ENCODE measurements at places on chromosomes 2 and 18. TPM values are rescaled to one million over a fixed set of nuclear protein-coding genes. Genes with fewer than 3 reads are reported as not detected.

GRCh38 chr18:58254873-58255511 lies 211.0 kb downstream of the NEDD4L start:
- DNase-seq = no peak

GRCh38 chr2:153478289-153479261 lies at the start of gene RPRM:
Gene RPRM (minus strand): TSS chr2:153478762. CDS start chr2:153478565, 197 bp downstream.
- DNase-seq = peak; percentile 68

GRCh38 chr2:152761214-152761613 lies 42.8 kb downstream of the ARL6IP6 start:
- no peak for DNase-seq

- DNase-seq = no peak
Measured at GRCh38 chr2:239150125-239151011, 250.5 kb downstream of the HDAC4 start.

GRCh38 chr2:10064932-10065772 lies 15.1 kb downstream of the CYS1 start:
- DNase-seq = no peak

DNA sequence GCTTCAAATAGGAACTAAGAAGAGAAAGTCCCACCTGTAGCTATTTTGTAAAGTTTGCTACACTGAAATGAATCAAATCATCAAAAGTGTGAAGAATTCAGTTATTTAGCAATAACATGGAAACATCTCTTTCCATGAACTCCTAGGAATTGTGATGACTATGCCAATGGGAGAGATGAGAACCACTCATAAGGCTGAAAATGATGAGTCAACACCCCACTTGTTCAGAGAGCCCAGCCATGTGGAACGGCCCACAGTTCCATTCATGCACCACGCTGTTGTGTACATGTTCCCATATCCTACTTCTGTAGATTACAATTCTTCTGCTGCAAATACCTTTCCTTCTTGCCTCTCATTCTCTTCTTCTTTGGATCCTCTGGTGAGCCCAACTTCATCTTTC lies 645.5 kb upstream of the ID2 start:
- DNase-seq = no peak

DNA sequence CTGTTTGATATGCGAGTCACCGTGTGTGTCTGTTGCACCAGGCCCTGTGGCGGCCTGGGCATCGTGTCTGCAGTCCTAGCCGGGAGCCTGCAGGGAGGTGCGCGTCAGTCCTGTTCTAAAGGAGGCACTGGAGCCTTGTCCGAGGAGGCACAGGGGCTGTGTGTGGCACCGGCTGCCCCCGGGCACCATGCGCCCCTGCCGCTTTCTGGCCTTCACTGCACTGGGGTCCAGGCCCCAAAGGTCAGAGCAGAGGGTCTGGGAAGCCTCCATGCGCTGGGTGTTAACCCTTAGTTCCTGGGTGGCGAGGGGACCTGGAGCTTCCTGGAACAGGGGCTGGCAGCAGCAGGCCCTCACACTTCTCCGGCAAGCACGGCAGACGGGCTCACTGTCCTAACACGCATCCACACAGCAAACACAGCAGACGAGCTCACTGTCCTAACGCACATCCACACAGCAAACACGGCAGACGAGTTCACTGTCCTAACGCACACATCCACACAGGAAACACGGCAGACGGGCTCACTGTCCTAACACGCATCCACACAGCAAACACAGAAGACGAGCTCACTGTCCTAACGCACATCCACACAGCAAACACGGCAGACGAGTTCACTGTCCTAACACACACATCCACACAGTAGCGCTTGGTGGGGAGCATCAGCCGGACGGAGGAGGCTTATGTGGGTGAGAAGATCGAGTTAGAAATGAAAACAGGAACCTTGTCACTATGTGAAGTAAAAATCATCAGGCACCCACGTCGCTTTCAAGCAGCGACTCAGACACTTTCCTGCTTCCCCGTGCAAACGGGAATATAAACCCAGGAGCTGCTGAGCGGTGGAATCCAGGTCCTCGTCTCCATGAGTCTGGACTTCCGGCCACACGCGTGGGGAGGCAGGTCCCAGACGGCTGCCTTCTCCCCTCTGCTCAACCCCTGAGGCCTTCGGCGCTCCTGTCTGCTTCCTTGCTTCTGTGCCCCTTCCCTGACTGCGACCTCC lies 65.3 kb downstream of the TPO start:
- DNase-seq = no peak

- DNase-seq = no peak
Measured at GRCh38 chr2:136029149-136029548, 43.7 kb upstream of the DARS1 start.

- DNase-seq = no peak
Measured at GRCh38 chr2:105187531-105187930, 54.0 kb upstream of the GPR45 start.

DNA sequence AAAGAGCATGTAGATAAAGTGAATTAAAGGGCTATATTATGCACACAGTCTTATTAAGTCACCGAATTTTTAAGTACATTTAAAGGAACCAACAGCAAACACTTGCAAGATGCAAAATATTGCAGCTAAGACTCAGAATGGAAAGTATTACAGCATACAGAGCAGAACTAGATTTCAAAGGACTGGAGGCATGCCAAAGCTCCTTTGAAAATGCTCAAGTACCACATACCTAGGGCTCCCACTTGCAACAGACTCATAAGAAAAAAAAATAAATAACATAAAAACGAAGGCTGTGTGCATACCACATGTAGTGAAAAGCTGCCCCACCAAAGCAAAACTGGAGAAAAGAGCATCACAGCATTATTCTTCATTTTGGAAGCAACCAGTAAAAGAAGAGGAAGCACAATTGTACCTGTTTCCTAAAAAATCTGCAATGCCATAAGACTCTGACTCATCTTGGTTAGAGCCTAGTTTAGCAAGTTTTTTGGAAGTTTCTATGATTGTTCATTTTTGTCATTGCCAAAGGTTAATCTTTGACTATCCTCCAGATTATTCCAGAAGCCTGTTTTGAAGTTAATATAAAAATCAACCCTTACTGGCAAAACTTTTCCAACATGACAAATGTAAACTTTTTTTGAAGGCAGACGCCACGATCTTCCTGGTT lies 306.0 kb upstream of the COL3A1 start:
- DNase-seq = no peak

DNA sequence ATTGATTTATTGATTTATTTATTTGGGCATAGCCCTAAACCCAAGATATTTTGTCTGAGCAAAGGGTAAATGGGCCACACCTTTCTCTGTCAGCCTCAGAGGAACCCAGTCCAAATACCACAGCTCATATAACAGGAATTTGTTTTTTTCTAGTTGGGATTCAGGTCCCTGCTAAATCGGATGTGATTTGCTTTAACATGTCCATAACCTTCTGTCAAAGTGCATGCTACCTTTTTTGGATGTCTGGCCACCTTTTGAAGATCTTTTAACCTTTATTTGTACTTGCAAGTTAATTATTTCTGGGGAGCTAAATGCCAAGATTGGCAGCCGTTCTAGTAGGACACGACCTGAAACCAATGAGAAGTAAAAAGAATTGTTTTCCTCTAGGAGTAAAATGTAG lies 303.2 kb upstream of the UBE2E3 start:
- DNase-seq = no peak

DNA sequence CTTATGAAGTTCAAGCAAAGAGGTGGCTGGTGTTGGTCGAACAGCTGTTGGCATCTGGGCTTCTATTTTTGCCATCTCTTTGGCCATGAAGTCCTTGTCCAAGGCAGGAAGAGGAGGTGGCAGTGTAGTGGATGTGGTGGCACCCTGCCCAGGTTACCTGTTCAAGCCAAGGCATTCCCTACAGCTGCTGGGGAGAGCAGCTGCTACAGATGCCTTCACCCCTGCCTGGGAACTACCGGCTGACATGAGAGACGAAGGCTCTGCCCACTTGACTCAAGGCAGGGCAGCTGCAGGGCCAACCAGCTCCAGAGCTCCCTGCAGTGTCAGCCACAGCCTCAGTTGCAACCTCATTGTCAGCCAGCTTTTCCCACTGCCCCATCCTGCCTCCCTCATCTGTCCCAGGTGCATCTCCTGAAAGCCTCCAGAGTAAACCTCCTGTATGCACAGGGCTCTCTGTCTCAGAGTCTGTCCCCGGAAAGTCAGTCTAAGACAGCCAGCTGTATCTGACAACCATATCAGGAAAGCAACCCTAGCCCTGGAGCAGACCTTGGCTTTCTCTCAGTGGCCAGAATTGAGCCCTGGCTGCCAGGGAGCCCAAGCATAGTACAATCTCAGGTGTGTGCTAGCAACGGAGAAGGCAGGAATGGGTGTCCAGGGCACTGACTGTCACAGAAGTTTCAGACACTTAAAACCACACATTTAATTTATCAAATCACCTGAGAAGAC lies 115.9 kb downstream of the RPIA start:
- no peak for DNase-seq

GRCh38 chr18:8865934-8866333 lies 160.6 kb downstream of the MTCL1 start:
- DNase-seq = no peak

DNA sequence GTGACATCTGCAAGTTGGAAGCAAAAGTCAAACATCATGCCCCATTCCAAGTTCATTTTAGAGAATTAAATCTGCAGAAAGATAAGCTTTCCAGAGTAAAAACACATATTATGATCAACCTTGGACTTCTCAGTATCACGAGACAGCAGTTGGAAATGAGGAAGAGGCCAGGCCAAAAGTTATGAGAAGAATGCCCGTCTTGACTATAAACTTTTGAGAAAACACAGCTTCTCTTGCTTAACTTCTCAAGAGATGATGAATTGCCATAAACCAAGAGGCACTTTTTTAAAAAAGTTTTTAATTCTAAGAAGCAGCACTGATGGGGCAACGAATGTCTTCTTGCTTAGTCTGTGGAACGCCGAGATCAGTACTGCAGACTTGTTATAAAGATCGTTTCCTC lies 52.6 kb upstream of the NFU1 start:
- no peak for DNase-seq

DNA sequence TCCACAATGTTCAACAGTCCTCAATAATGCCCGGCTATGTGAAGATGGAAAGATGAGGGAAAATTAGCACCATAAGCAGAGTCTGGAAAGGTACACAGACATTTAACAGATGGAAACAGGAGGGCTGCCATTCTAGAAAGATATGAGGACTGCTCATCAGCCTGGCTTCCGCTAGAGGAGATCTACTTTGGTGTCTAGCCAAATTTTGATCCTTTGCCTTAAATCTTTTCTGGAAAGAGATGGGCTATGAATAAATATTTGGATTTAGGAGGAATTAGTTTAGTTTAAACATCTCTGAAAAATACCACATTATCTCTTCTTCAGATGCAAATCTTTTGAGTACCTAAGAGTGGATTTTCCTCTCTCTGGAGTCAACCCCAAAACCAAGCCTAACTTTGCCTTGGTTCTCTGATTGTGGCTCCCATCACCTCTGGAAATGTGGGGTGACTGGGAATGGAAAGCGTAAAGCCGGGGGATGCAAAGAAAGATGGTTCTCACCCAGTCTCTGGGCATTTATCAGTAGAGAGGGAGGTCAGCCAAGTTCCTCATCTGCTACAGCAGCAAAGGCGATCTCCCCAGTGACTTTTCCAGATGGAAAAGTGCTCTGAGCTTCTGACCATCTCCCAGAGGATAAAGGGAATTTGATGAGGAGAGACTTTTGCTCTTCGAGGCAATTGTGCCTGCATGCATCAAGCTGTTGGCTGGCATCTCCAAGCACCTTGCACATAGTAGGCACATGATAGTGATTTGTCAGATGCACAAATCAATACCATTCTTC lies 410.6 kb downstream of the ZNF521 start:
- DNase-seq = no peak

DNA sequence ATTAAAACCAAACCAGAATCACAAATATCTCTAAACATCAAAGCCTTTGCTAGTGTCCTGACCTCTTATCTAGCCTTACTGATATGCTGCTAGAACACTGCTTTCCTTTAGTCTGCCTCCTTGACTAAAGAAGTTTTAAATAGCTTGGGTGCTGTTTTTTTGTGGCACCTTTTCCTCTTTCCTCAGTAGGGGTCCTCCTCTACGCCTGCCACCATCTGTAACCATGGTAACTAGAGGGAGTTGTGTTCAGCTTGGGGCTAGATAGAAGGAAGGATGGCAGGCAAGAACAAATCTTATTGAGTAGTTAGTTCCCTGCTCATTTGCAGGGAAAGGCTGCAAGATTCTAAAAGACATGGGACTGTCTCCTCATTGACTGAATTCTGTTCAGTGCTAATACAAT lies 86.0 kb downstream of the TAF4B start:
- no peak for DNase-seq

DNA sequence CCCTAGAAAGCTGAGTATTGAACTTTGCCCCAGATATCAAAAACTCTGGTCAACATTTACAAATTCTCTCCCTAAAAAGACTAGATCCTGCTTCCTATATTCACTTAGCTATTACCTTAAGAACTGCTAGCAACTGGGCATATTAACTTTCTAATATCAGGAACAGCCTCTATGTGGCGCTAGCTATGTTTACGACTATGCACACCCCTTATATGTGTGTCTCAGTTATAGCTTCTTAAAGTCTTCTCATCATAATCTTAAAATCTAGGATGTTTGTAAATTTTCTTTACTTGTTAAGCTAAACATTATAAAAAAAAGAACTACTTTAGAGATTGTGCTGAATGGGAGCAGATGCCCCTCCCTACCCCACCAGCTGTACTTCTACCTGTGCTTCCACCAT lies 1.7 kb upstream of the STAMBP start:
- no peak for DNase-seq

DNA sequence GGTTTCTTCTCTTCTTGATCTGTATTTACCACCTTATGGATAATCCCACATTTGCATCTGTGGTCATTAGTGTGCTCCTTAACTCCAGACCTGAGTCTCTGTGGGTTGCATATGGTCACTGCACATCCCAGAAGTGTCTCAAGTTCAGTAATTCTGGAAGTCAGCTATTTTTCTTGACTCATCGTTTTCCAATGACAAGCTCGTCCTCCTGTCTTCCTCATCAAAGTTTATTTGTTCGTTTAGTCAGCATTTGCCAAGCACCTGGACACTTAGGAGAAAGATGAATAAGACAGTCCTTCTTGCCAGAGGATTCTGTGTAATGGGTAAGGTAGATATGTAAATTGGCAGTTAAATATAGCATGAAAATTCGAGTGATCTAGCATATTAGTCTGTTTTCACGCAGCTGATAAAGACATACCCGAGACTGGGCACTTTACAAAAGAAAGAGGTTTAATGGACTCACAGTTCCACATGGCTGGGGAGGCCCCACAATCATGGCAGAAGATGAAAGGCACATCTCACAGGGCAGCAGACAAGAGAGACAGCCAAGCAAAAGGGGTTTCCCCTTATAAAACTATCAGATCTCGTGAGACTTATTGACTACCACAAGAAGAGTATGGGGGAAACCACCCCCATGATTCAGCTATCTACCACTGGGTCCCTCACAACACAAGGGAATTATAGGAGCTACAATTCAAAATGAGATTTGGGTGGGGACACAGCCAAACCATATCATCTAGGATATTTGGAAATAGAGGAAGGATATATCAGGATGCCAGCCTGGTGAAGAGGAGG lies 19.4 kb downstream of the FASTKD2 start:
- no peak for DNase-seq

GRCh38 chr2:128594953-128595677 lies 276.4 kb upstream of the HS6ST1 start:
- peak; percentile 8 for DNase-seq

The WDCP gene
- 37.6 TPM for total RNA-seq

The M1AP gene
- 4.8 TPM for total RNA-seq

The NEU2 gene
- not detected for total RNA-seq

The CD8B gene
- total RNA-seq = 0.35 TPM

The ZAP70 gene
- total RNA-seq = not detected

The CSRNP3 gene
- total RNA-seq = 6.7 TPM

The AAMP gene
- 119 TPM for total RNA-seq

The CHRNG gene
- total RNA-seq = not detected

The MAP4K3 gene
- total RNA-seq = 70.8 TPM

The UBE2F gene
- total RNA-seq = 59.8 TPM

The PAX8 gene
- not detected for total RNA-seq

The IGFBP2 gene
- total RNA-seq = 322 TPM

The MAL gene
- total RNA-seq = not detected

The RNF138 gene
- total RNA-seq = 91.3 TPM

The TET3 gene
- total RNA-seq = 21.1 TPM
